Right kidney (tissue), 9 donors: ENCODE measurements at places on chromosomes 13 and 19.
A peak's percentile ranks its signal among the peaks of the same experiment; 100 is the strongest.

DNA sequence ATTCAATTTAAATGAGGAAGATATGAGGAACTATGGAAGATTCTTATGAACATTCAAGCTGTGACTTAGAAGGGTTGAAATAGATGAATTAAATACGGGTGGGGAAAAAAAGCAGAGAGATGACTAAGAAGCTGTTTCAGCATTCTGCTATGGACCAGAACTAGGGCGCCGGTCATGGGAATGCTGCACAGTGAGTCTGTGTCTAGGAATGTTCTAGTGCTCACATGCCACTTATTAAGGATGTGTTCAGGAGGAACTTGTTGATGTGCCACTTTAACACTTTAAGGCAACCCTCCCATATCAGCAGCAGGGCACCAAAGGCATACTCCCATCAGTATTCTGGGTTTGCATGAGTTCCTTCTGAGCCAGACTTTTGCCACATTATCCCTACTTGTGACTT is 152.1 kb downstream of the POSTN start:
- DNase-seq: no peak

- peak; percentile 15 for DNase-seq
These were observed 226.3 kb downstream of the SLC7A1 start for GRCh38 chr13:29369060-29369743.

GRCh38 chr19:17346109-17346671 is 8.8 kb downstream of the GTPBP3 start:
- DNase-seq: peak; percentile 75

DNA sequence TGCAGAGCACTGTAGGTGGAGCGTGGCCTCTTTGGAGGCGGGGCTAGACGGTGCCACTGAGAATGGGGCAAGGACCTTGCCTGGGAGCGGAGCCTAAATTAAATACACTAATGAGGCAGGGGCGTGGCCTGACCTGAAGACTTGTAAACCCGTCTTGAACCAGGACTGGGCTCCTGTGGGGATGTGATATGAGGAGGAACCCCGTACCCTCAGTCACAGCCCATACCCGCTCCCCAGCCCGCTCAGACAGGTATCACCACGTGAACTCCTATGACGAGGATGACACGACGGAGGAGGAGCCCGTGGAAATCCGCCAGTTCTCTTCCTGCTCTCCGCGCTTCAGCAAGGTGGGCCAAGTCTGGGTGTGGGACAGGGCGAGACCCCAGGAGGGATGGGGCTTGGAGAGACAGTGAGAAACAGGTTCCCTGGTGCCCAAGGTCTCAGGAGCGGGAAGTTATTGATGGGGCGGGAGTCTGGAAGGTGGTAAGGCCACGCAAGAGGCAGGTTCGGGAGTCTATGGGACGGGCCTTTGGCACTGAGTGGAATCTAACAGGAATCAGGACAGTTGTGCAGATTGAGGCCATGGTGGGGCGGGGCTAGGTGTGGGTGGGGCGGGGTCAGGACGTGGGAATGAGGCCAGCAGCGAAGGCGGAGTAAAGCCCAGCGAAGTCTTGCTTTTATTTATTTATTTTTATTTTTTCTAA is 14.7 kb downstream of the DNASE2 start:
- DNase-seq: no peak

- DNase-seq: no peak
These were observed 22.7 kb upstream of the TMEM255B start for GRCh38 chr13:113736258-113736731.

DNA sequence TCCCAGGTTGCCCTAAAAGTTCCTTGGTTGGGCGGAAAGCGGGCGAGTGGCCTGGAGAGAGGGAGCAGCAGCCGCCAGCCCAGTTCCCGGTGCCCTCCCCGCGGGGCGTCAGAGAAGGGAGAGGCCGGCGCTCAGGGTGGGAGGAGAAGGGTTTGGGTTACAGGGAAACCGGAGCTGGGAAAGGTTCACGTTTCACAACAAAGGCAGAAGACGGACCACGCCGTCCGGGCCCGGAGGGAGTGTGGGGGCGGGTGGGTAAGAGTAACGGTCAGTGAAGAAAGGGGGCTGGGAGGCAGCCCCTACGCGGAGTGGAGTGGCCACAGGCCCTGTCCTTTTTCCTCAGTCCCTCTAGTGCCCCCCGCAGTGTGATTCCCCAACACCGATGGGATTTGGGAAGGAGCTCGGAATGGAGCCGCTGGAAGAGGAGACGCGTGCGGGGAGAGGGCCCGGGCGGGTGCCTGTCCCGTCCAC is 1.6 kb downstream of the SIX5 start:
- DNase-seq: peak; percentile 83

- no peak for DNase-seq
These were observed 1.6 kb upstream of the ADAMTS10 start for GRCh38 chr19:8611877-8612806.

DNA sequence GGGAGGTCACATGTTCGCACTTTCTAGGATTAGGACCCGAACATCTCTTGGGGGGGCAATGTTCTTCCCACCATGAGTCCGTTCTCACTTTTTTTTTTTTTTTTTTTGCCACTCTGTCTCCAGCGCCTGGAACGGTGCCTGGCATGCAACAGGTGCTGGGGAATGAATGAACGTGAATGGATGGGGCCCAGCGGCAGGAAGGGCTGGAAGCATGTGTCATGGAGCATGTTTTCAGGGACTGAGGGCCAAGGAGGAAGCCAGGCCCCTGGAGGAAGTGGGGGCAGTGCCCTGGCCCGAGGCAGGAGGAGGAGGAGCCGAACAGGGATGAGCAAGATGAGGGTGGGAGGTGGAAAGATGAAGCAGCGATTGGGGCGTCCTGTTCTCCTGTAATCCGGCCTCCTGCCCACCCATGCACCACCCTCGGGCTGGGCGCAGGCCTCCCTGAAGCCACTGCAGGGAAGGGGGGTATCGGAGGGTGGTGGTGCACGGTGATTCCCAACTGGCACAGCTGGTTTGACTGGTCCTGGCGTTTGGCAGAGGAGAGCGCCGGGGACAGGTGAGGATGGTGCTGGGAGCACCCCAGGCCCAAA is 8.8 kb upstream of the SULT2B1 start:
- peak; percentile 44 for DNase-seq

DNA sequence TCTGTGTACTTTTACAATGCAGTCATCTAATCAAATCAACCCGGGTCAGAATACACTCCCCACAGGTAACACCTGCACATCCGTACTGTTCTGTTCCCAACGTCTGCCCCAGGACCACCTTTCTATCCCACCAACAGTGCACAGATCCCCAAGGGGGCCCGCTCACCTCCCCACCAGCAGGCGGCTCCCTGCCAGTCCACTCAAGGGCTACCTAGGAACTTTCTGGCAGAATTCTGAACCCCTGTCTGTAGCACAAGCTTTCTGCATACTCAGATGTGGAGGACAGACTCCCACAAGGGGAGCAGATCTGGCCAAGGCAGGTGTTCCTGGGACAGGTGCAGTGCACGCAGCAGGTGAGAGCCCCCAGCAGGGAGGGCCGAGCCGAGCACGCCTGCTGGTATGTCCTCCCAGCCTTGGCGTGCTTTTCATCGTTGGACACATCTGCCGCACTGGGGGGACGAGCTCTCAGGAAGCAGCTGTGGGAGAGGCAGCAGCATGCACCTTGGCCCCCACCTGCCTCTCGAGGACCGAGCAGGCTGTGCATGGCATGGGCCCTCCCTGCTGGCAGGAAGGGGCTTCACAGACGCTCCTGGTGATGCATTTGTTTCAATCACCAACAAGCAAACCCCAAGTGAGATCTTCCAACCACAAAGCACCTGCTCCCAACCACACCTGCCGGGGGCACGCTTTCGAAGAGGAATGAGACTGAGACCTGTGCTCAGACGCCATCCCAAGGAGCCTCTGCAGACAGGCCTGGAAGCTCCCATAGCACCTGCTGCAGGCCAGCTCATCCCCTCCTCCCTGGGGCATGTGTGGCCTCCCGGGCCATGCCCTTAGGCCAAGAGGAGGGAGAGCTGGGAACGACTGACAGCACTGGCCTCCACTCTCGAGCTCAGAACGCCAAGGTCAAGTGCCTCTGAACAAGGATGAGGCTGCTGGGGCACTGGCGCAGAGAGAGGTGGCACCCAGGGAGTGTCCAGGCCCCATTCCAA is 35.9 kb downstream of the RAB20 start:
- DNase-seq: no peak

- no peak for DNase-seq
These were observed 38.4 kb upstream of the TCF3 start for GRCh38 chr19:1690699-1691307.

DNA sequence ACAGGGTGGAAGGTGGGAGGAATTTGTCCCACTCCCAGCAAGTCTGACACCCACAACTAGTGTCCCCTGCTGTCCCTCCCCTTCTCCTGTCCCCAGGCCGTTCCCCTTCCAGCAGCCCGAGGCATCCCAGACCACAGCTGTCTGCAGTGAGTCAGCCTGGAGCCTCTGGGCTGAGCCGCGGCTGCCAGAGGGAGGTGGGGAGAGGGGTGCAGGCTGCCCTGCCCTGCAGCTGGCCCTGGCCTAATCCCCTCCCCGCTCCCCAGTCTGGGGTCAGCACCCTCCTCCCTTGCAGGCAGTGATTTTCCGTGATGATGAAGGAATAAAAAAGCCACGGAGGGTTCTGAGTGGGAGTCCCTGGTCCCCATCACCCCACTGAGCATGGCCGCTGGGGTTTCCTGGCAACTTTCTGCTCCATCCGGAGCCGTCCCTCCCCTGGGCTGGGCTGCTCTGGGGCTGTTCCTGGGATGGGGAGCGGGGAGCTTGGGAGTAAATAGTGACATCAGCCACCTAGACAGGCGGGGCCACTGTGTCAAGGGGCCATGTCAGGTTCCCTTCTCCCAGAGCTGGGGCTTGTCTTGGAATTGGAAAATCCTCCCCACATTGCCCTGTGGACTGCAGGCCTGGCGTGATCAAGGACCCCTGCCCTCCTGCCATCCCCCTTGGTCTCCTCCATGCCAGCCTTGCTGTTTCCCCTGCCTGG is 16.8 kb downstream of the SPC24 start:
- peak; percentile 69 for DNase-seq

- no peak for DNase-seq
These were observed 6.6 kb downstream of the ISOC2 start for GRCh38 chr19:55454787-55455243.

- no peak for DNase-seq
These were observed 85.4 kb upstream of the TM9SF2 start for GRCh38 chr13:99415851-99416331.

DNA sequence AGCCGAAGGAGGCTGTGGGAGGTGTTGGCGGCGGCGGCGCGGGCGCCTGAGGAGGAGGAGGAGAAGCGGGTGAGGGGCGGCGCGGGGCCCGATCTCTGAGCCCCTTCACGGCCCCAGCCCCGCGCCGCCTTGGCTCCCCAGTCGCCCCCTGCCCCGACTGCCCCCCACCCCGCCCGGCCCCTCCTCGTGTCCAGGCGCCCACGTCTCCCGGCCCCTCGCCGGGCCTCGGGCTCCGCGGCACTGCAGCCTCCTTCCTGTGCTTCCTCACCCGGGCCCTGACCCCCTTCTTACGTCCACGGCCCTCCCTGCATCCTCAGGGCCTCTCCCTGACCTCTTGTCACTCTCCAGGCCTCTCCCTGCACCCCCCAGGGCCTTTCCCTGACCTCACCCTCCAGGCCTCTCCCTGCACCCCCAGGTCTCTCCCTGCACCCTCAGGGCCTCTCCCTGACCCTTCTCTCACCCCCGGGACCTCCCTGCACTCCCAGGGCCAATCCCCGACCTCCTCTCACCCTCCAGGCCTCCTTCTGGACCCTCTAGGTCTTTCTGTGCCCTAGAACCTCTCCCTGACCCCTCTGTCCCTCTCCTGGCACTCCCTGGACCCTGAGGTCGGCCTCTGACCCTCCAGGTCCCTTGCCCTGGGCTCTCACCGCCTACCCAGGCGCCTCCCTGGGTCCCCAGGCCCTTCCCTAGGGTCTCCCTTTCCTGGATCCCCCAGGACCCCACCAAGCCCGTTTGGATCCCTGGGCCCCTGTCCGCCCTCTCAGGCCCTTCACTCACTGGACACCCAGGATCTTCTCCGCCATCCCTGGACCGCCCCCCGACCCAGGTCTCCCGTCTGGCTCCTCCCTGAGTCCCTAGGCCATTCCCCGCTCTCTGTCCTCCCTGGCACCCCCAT is 460 bp downstream of the KMT5C start:
- peak; percentile 54 for DNase-seq

GRCh38 chr13:106034201-106034600 is 501.3 kb downstream of the EFNB2 start:
- no peak for DNase-seq

- no peak for DNase-seq
These were observed 57.5 kb upstream of the AKAP11 start for GRCh38 chr13:42214446-42214845.

DNA sequence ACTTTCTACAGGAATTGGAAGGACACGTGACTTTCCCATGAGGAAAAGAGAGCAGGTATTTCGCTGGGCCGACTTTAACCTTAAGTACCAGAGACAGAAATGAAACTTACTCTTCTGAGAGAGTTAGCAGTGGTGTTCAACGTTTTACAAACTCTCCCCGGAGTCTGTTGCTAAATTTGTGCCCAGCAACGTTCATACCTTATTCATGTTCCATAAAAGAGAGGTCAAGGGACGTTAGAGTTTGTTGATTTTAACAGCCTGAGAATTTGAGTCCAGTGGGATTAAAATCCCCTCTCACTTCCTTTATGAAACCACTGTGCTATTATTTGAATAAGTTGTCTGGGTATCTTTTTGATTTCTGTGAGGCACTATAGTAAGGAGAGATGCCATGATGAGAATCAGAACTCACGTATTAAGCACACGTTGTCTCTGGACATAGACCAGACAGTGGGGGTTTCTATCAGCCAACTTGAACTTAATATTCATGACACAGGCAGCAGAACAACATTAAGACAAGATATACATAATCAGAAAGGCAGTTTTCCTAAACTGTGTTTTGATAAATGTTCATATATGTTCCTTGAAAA is 33.4 kb downstream of the SPRY2 start:
- no peak for DNase-seq

DNA sequence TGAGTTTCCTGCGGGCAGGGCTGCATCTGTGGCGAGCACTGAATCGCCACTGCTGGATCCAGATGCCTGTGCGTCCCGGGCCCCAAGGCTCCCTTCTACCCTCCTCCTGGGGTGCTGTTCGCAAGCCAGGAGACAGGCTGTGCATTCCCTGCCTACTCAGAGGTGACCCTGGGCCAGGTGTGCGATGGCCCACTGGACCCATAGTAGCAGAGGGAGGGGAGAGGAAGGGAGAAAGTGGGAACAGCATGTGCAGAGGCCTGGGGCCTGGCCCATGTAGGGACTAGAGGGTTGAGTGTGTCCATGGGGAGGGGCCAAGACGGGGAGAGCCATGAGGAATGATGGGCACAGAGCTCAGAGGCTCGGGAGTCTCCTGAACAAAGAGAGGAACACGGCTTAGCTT is 27.3 kb downstream of the CARM1 start:
- DNase-seq: no peak
